ENCODE measurements at places on chromosomes 5 and 9. TPM values are rescaled to one million over a fixed set of nuclear protein-coding genes. Genes with fewer than 3 reads are reported as not detected.

Gene CCL27
- total RNA-seq = not detected

GRCh38 chr5:94777056-94777880, 158.8 kb downstream of the SLF1 start:
- no peak for DNase-seq
- no peaks in the 10 kb centered on the region for H3K36me3 ChIP-seq
- H3K27ac ChIP-seq = no peak overlapping the region
- H3K4me3 ChIP-seq = no peak overlapping the region
- H3K27me3 ChIP-seq = no peaks in the 10 kb centered on the region

GRCh38 chr9:36731068-36731956, 158.6 kb downstream of the MELK start:
- H3K36me3 ChIP-seq = no peaks in the 10 kb centered on the region
- H3K4me3 ChIP-seq = no peak overlapping the region
- peaks cover 3% of the 10 kb centered on the region for H3K27me3 ChIP-seq

GRCh38 chr9:73137286-73137899, 14.3 kb upstream of the ANXA1 start:
- peaks cover 3% of the 10 kb centered on the region for H3K4me1 ChIP-seq
- no peaks in the 10 kb centered on the region for H3K36me3 ChIP-seq
- no peak for DNase-seq
